ENCODE measurements at places on chromosomes 1 and 21. TPM values are rescaled to one million over a fixed set of nuclear protein-coding genes. Genes with fewer than 3 reads are reported as not detected.

- no peak for DNase-seq
Measured at GRCh38 chr1:74356493-74356892, 121.3 kb downstream of the TNNI3K start.

- no peak for DNase-seq
Measured at GRCh38 chr21:17492415-17493168, 20.3 kb upstream of the CXADR start.

The CYP4B1 gene
- total RNA-seq: 0.16 TPM

The CENPL gene
- total RNA-seq: 23.5 TPM

The RXFP4 gene
- not detected for total RNA-seq

DNA sequence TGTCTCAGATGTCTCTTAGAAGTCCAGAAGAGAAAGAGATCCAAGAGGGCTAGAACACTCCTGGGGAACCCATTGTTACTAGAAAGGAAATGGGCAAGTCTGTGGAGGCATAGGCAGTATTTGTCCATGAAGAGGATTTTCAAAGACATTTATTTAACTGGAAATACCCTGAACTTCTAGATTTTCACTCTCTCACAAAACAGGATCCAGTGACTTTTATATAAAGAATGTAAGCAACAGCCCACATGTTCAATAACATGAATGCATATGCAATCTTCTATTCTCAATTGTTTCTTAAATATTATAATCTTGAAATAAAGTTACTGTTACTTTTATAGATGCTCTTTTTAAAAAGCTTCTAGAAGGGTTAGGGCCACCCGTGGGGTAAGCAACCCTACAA is 53.4 kb downstream of the TBX15 start:
- no peak for DNase-seq

DNA sequence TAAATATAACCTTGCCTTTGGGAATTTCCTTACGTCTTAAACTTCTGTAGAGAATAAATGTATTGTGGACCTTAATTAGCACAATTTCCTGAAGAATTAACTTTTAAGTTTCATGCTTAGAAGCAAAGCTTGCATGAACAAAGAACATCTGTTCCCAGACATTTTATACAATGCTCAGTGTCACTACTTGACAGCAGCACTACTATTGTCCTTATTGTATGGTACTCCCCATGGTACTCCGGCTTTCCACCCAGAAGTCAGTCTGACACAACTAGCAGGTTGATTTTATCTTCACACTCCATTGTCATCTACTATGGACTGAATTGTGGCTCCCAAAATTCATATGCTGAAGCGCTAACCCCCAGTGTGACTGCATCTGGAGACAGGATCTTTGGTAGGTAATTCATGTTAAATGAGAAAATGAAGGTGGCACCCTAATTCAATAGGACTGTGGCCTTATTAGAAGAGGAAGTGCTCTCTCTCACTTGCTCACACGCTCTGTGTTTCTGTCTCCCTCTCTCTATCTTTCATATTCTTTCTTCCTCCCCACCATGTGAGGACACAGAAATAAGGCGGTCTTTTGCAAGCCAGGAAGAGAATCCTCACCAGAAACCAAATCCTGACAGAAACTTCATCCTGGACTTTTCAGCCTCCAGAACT is 10.7 kb upstream of the OR2B11 start:
- DNase-seq: no peak

The C8A gene
- not detected for total RNA-seq

GRCh38 chr1:153640861-153641260 is 7.0 kb downstream of the CHTOP start:
- no peak for DNase-seq

The AK4 gene
- total RNA-seq: 123 TPM

The AK2 gene
- total RNA-seq: 165 TPM

The KLF17 gene
- not detected for total RNA-seq

Data from GM23338 (cell line).